ENCODE measurements at places on chromosomes 1 and 21. TPM values are rescaled to one million over a fixed set of nuclear protein-coding genes. Genes with fewer than 3 reads are reported as not detected.
A peak's percentile ranks its signal among the peaks of the same experiment; 100 is the strongest.

GRCh38 chr21:29645666-29646553 is 293.9 kb downstream of the GRIK1 start:
- no peak overlapping the region for H3K27ac ChIP-seq
- H3K4me1 ChIP-seq: peaks cover 6% of the 10 kb centered on the region
- no peaks in the 10 kb centered on the region for H3K27me3 ChIP-seq
- H3K36me3 ChIP-seq: no peaks in the 10 kb centered on the region

- peaks cover 6% of the 10 kb centered on the region for H3K4me1 ChIP-seq
- H3K27me3 ChIP-seq: no peaks in the 10 kb centered on the region
- H3K27ac ChIP-seq: peak overlapping the region; percentile 62
- DNase-seq: no peak
- H3K36me3 ChIP-seq: peaks cover 14% of the 10 kb centered on the region
Observed at GRCh38 chr1:6294080-6294889, 33.4 kb upstream of the GPR153 start.

- H3K27me3 ChIP-seq: no peaks in the 10 kb centered on the region
- peak overlapping the region; percentile 96 for H3K27ac ChIP-seq
- peak overlapping the region; percentile 53 for H3K4me3 ChIP-seq
- H3K36me3 ChIP-seq: peaks cover 45% of the 10 kb centered on the region
Observed at GRCh38 chr21:44065428-44065827, 41.8 kb upstream of the PWP2 start.

- H3K27me3 ChIP-seq: no peaks in the 10 kb centered on the region
- peak; percentile 83 for DNase-seq
- peaks cover 12% of the 10 kb centered on the region for H3K36me3 ChIP-seq
- no peak overlapping the region for H3K27ac ChIP-seq
- H3K4me3 ChIP-seq: no peak overlapping the region
- H3K4me1 ChIP-seq: peaks cover 27% of the 10 kb centered on the region
Observed at GRCh38 chr1:147640553-147641165, 29.7 kb downstream of the ACP6 start.

- no peak for DNase-seq
- peaks cover 72% of the 10 kb centered on the region for H3K4me1 ChIP-seq
- peaks cover 74% of the 10 kb centered on the region for H3K36me3 ChIP-seq
- H3K27me3 ChIP-seq: no peaks in the 10 kb centered on the region
- peak overlapping the region; percentile 16 for H3K27ac ChIP-seq
Observed at GRCh38 chr21:46555225-46555617, 49.7 kb downstream of the S100B start.

GRCh38 chr1:206472454-206472853 is 2.2 kb downstream of the IKBKE start:
- H3K4me3 ChIP-seq: peak overlapping the region; percentile 78
- peak overlapping the region; percentile 81 for H3K27ac ChIP-seq
- H3K36me3 ChIP-seq: peaks cover 51% of the 10 kb centered on the region
- H3K27me3 ChIP-seq: no peaks in the 10 kb centered on the region
- peaks cover 76% of the 10 kb centered on the region for H3K4me1 ChIP-seq
- DNase-seq: peak; percentile 23

- H3K27ac ChIP-seq: no peak overlapping the region
- peaks cover 16% of the 10 kb centered on the region for H3K36me3 ChIP-seq
- peaks cover 4% of the 10 kb centered on the region for H3K4me1 ChIP-seq
- DNase-seq: no peak
Observed at GRCh38 chr1:19260211-19261138, 8.9 kb downstream of the MRTO4 start.

Gene EFNA3
- 2.7 TPM for total RNA-seq

DNA sequence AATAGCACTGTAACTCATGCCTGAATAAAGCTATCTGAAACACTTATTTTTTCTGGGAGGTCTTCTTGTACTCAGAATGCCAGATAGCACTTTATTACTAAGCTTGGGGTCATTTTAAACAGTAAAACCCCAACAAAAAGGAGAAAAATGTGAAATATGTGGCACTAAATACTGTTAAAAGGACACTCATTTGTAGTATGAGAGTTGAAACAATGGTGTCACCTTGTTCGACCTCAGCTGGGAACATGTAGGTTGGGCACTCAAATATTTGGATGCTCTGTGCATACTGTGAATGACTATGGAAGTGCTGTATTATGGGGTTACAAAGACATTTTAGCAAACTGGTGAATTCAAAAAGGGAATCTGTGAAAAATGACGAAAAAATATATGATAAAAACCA is 53.9 kb downstream of the SELENOF start:
- no peaks in the 10 kb centered on the region for H3K27me3 ChIP-seq
- DNase-seq: no peak
- H3K27ac ChIP-seq: no peak overlapping the region
- H3K4me3 ChIP-seq: no peak overlapping the region
- H3K4me1 ChIP-seq: no peaks in the 10 kb centered on the region

DNA sequence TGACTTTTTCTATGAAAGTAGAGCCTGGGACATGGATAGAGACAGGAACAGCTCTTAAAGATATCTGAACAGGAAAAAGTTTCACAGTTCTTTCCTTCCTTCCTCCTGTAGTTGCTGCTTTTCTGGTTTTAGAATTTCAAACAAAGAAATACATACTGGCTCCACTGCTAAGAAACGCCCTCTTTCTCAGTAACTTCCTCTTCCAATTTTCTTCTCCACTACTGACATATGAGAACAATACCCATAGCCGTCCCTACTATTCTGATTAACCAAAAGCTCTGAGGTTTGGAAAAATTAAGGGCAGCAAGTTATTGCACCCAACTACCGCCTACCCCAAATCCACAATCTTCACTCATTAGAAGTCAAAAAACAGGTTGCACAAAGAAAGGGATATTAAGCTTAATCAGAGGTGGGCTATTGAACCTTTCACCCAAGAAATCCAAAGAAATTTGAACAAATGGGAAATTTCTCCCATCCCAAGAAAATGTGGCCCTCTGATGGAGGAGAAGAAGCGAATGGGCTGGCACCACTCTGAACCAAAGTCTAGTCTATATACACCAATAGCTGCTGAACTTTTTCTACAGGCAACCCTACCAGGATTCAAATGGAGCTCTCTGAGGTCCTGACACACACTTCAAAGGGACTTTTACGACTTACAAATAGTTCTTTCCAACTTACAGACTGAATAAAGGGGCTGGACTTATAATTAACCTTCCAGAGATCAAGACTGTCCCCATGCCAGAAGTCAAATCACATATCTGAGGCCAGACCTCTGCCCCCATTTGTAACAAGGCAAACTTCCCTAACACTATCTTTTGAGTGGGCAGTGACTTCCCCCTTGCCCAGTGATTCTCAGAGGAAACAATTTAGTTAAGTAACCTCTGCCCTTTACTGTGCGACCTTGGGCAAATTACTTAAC is 1.7 kb downstream of the WASF2 start:
- peaks cover 18% of the 10 kb centered on the region for H3K36me3 ChIP-seq
- H3K4me1 ChIP-seq: peaks cover 44% of the 10 kb centered on the region
- H3K4me3 ChIP-seq: peak overlapping the region; percentile 98
- peak; percentile 9 for DNase-seq
- H3K27me3 ChIP-seq: no peaks in the 10 kb centered on the region

Gene RNU1-3
- total RNA-seq: 2,316 TPM

DNA sequence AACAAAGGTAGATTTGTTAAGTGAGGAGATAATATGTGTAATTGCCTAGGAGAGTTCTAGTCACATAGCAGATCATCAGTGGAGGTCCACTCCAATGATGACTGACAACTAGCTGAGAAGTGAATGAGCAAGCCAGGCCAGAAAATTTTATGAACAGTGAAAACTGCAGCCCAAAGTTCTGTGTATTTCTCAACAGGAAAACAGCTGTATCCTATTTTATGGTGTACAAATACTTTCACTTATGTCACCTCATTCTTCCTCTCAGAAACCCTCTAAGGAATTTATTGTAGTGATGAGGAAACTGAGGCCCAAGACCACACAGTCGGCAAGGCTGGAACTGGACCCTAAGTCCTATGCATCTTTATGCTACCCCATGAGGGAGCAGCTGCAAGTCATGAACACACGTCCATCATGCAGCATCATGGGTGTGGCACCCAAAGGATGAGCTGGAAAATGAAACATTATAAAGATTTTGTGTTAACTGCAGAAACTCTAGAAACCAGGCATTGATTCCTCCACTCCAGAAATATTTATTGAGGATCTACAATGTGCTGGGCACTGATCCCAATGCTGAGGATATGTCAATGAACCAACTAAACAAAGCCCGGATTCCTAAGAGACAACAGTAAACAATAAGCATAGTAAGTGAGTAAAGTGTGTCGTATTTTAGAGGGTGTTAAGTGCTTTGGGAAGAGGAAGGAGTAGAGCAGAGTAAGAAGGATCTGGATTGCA is 99.5 kb upstream of the DUSP10 start:
- H3K27ac ChIP-seq: no peak overlapping the region
- no peaks in the 10 kb centered on the region for H3K36me3 ChIP-seq
- peaks cover 1% of the 10 kb centered on the region for H3K27me3 ChIP-seq
- H3K4me3 ChIP-seq: no peak overlapping the region
- peaks cover 50% of the 10 kb centered on the region for H3K4me1 ChIP-seq

Gene MYBPHL
- total RNA-seq: not detected

- no peak overlapping the region for H3K27ac ChIP-seq
- peaks cover 6% of the 10 kb centered on the region for H3K36me3 ChIP-seq
- H3K4me1 ChIP-seq: peaks cover 26% of the 10 kb centered on the region
- no peak for DNase-seq
Observed at GRCh38 chr1:212692774-212693644, 6.6 kb downstream of the BATF3 start.

GRCh38 chr1:179082333-179082998 is 596 bp downstream of the TOR3A start:
- no peaks in the 10 kb centered on the region for H3K27me3 ChIP-seq
- peak; percentile 32 for DNase-seq
- peak overlapping the region; percentile 95 for H3K27ac ChIP-seq
- peaks cover 38% of the 10 kb centered on the region for H3K4me1 ChIP-seq

DNA sequence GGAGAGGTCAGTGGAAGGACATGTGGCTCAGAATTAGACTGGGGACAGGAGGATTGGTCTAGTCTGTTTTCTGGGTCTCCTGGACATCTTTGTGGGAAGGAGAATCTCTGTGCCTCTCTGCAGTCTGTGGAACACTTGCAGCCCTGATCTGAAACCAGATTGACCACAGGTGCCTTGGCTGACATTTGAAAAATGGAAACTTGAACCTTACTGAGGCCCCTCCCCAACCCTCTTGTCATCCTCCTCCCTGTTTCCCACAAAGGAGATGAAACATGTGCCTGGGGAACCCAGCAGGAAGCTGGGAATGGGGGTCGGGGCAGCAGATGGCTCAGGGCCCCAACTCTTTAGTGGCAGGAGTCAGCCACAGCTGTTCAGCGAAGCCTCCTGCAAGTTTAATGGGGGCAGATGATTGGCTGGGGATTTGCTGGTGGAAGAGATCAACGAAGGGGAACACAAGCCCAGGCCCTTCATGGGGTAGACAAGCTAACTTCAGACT is 18.1 kb downstream of the VASH2 start:
- no peaks in the 10 kb centered on the region for H3K4me1 ChIP-seq
- H3K36me3 ChIP-seq: no peaks in the 10 kb centered on the region
- no peak overlapping the region for H3K4me3 ChIP-seq
- no peak for DNase-seq
- peaks cover 16% of the 10 kb centered on the region for H3K27me3 ChIP-seq

DNA sequence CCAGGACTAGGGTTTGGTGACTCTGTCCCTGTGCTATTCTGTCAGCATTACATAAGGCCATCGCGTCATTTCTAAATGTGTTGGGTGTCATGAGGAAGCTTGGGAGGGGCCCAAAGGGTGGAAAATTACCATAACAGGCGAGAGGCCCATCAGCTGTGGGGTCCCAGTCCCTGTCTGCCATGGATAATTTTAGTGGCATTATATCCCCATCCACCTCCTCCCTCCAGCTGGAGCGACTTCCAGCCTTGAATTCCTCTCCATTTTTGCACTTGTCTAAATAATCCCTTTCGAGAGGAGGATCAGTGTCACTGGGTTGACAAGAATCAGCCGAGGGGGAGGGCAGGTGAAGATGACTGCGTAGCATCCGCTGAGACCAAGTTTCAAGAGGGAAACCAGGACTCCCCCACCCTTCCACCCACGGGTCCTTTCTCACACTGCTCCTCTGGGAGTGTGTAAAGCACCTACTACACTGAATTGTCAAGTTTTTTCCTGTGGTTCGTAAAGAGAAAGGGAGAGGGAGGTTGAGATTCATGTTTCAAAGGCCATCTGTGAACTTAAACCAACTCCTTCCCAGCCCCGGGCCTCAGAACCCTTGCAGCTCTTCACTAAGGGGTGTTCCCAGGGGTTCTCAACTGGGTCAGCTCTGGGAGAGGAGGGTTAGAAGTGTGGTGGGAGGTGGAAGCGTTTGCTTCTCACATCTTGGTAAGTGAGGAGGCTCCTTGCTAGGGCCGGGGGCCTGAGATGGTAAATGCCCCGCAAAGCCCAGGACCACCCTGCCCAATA is 29.2 kb downstream of the VASH2 start:
- H3K4me1 ChIP-seq: peaks cover 10% of the 10 kb centered on the region
- DNase-seq: no peak
- no peak overlapping the region for H3K4me3 ChIP-seq
- H3K36me3 ChIP-seq: no peaks in the 10 kb centered on the region
- no peaks in the 10 kb centered on the region for H3K27me3 ChIP-seq
- H3K27ac ChIP-seq: no peak overlapping the region

DNA sequence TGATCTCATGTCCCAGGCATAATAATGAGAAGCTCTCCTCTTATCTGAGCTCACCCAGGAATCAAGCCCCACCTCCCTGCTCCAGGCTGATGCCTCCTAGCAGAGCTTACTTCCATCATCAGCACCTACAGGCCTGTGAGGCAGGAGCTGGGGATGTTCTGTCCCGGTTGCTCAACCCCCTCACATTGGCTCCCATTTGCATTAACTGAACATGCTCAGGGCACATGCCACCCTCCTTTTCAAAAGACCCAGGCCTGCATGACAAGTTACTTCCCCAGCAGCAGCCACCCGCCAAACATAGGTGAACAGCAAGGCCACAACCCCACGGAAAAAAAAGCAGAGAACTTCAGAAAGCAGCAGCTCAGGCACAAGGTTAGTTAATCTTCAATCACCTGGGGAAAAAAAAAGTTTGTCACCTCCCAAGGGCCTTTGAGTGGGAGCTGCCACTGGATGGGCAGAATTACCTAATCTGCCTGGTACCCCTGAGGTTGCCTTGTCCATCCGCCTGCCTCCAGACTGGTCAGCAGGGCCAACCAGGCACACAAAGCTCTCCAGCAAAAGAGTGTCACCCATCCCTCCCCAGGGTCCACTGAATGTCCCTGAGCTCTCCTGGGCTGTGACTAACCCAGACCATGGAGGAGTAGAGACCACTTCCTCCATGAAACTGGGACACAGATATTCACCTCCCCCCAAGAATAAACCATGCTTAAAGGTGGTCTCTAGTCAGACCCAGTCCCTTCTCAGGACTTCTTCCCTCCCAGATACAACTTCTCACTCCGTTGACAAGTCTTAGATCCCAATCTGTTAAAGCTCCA is 4.4 kb downstream of the KCNN3 start:
- peaks cover 21% of the 10 kb centered on the region for H3K4me1 ChIP-seq
- no peak overlapping the region for H3K4me3 ChIP-seq
- no peak overlapping the region for H3K27ac ChIP-seq
- DNase-seq: no peak
- H3K27me3 ChIP-seq: peaks cover 36% of the 10 kb centered on the region
- H3K36me3 ChIP-seq: no peaks in the 10 kb centered on the region
